ENCODE measurements at places on chromosomes 13 and 19.

DNA sequence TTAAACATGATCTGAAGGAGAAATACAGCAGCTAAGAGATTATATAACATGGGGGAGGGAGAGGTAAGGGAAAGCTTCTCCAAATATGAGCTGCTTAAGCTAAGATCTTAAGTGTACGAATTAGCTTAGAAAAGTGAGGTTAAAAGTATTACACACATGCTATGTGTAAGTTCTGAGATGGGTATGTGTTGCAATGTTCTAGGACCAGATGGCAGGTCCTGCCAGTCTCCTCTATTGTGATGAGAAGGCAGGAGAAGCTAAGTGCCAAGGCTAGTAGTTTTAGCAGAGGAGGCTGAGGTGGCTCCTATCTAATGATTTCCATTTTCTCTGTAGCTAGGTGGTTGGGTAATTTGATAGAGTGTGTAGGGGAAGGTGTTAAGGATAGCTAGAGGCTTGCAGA lies 57.6 kb downstream of the MICU2 start:
- no peak for DNase-seq

GRCh38 chr13:44903574-44903985 lies 85.7 kb downstream of the NUFIP1 start:
- peak; percentile 95 for DNase-seq

GRCh38 chr13:102628559-102628958 lies 31.8 kb downstream of the TPP2 start:
- no peak for DNase-seq

- DNase-seq, result no peak
Measured at GRCh38 chr13:74629985-74630384, 495.8 kb upstream of the KLF12 start.

GRCh38 chr19:54851353-54851752 lies 1.1 kb downstream of the KIR3DL2 start:
- DNase-seq, result no peak

DNA sequence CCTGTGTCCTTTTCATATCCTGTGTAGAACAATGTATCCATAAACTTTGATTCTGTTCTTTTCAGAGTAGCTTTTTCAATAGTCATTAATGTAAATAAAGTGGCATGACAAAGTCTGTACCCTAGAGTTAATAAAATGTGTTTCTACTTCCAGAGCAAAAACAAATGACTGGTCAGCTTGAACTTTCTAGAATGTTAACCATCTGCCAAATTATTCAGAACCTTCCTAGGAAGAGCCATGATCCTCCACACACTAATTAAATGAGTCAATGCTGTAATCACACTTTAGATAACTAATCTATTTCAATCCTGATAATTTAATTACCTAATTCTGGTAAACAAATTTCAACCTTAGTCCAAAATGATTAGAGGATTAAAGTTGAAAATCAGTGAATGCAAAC lies 73.2 kb downstream of the DIAPH3 start:
- DNase-seq, result no peak

GRCh38 chr19:51799034-51799773 lies 4.2 kb downstream of the FPR3 start:
- peak; percentile 69 for DNase-seq

GRCh38 chr13:69545551-69545950 lies 562.1 kb upstream of the ATXN8OS start:
- no peak for DNase-seq

DNA sequence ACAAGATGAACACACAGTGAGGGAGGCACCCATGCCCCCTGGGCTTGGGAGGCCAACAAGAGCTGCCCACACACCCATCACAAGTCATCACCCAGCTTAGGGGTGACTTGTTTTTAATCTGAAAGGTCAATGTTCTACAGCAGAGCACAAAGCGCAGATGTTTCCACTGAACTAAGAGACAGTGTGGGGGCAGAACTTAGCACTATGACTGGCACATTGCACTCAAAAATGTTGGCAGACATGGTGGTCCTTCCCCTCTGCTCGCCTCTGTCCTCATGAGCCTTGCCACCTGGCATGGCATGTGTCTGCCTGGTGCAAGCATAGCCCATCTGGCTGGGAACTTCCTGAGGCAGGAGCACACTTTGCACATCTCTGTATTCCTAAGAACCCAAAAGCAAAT lies 81.4 kb upstream of the ZNF98 start:
- DNase-seq, result no peak

GRCh38 chr13:100668408-100668807 lies 6.2 kb downstream of the TMTC4 start:
- no peak for DNase-seq

DNA sequence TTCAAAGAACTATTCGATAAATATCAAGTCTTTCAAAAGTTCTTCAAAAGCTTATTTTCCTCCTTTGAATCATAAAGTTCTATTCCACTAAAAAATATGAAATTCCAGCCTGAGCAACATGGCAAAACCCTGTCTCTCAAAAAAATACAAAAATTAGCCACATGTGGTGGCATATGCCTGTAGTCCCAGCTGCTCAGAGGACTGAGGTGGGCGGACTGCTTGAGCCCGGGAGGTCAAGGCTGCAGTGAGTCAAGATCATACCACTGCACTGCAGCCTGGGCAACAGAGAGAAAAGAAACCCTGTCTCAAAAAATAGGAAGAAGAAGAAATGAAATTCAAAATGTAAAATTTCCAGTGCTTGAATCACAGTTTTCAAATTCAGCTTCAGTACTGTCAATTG lies 24.6 kb downstream of the CAB39L start:
- DNase-seq, result no peak

DNA sequence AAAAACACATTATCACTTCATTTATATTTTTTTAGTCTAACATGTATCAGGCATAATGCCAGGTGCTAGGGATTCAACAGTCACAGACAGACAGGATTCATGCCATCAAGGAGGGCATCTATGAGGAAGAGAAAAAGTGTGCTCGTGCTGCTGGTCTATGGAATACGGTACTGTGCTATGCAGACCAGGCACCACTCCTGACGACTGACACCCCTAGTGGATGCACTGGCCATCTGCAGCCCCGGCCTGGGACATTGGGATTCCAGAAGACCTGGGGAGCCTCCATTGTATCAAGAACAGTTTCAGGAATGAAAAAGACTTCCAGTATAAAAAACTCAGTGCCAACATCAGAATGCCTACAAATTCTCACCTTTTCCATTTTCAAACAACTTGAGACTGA lies 94.0 kb downstream of the KLF12 start:
- DNase-seq, result no peak

DNA sequence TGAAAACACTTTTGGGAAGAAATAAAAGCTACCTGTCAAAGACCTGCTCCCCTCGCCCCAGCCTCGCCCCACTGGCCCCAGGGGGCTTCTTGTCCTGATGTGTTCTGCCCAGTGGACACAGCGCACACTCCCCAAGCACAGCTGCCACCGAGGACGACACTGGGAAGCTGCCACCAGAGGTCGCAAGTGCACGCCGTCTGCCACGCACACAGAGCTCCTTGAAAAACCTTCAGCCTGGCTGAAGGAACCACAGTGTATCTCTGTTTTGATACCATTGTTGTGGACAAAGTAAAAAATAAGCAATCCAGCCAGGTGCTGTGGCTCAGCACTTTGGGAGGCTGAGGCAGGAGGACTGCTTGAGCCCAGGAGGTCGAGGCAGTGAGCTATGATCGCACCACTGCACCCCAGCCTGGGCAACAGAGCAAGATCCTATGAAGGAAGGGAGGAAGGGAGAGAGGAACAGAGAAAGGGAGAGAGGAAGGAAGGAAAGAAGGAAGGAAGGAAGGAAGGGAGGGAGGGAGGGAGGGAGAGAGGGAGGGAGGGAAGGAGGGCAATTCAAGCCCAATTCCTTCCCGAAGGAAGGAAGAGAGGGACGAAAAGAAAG lies 57.3 kb downstream of the CEBPG start:
- DNase-seq, result peak; percentile 75

DNA sequence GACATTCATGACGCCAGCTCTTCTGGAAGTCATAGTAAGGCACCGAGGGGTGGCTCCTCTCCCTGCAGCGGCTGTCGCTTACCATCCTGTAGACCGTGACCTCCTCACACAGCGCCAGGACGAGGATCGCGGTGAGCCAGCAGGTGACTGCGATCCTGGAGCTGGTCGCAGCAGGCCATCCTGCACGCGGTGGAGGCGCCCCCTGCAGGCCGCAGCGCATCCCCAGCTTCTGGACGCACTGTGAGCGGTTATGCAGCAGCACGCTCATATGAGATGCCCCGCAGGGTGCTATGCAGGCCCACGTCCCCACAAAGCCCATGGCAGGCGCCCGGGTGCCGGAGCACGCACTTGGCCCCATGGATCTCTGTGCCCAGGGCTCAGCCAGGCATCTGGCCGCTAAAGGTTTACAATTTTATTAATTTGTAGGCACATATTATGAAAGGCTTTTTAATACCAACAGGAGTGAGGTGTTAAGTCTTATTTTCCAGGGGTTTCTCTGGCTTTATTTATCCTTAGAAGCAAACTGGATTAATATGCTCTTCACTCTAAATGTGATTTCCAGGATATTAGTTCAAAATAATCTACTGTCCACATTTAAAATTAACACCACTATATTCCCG lies 35.6 kb upstream of the PSPC1 start:
- no peak for DNase-seq
